ENCODE measurements at places on chromosomes 5 and 9.

- no peak for DNase-seq
Measured at GRCh38 chr5:154419236-154419635, 26.6 kb upstream of the SAP30L start.

- no peak for DNase-seq
Measured at GRCh38 chr5:120014535-120014934, 385.2 kb downstream of the FAM170A start.

GRCh38 chr5:18745042-18745987, 1111.1 kb downstream of the TAF11L14 start:
- no peak for DNase-seq

DNA sequence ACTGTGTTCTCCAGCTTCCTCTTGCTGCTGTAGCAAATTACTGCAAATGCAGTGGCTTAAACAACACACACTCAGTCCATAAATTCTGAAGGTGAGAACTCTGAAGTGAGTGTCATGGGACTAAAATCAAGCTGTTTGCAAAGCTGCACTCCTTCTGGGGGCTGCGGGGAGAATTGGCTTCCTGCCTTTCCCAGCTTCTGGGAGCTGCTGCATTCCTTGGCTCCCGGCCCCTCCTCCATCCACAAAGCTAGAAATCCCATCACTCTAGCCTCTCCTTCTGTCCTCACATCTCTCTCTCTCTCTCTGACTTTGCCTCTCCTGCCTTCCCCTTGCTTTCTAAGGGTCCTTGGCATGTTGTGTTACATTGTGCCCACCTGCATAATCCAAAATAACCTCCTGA, 14.2 kb upstream of the MED10 start:
- DNase-seq = no peak

- DNase-seq = no peak
Measured at GRCh38 chr5:139027150-139027549, 152.0 kb upstream of the LRRTM2 start.

DNA sequence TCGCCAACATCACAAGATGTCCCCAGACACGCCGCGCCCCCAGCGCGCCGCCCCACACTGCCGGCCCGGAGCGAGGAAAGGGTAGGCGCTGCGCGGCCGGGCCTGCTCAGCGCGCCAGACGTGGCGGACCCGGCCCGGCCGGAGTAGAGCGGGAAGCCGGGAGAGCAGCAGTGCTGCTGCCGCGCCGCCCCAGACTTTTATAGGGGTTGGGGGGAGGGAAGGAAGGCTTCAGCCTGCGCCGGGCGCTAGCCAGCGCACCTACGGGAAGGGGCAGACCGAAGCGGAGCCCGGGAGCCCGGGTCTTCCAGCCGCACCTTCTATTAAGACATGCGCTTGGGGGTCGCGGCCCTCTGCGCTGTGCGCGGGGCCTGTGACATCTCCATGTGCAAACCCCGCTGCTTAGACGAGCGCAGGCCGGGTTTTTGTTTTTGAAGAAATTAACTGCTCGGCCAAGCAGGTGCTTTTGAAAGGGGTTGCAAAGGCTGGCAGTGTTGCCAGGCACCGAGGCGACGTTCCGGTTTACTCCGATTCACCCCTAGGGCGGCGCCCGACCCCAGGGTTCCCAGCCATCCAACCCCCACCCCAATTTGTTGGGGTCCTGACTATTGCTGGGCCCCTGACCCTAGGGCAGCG, 353 bp upstream of the PAX5 start:
- DNase-seq = no peak

- DNase-seq = no peak
Measured at GRCh38 chr5:6453937-6454560, 5.4 kb downstream of the UBE2QL1 start.

DNA sequence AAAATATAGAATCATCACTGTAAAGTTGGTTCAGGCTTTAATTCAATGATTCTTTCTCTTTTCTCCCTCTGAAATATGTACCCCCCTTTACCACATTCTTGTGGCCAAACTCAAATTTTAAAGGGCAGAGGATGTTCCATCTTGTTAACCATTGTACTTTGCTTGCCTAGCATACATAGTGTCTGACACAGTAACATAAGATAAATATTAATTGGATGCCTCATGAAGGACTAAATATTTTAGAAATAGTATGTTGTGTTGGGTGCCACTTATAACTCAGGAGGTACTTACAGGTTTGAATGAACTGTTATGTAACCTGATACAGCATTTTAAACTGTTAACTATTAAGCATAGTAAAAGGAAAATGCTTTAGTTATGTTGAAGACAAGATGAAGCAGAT, 71.5 kb downstream of the NIPBL start:
- no peak for DNase-seq

Data from cortex of kidney (tissue), 1 donor.